ENCODE measurements at places on chromosomes 12 and 14.
A peak's percentile ranks its signal among the peaks of the same experiment; 100 is the strongest.

GRCh38 chr14:104554608-104555429 lies 24.7 kb upstream of the C14orf180 start:
- no peak for DNase-seq
- no peak overlapping the region for H3K4me3 ChIP-seq
- no peak overlapping the region for H3K27ac ChIP-seq

- peaks cover 26% of the 10 kb centered on the region for H3K4me1 ChIP-seq
- no peak for DNase-seq
- H3K36me3 ChIP-seq = no peaks in the 10 kb centered on the region
- H3K4me3 ChIP-seq = no peak overlapping the region
- H3K27ac ChIP-seq = no peak overlapping the region
These were observed 24.5 kb upstream of the TMCC3 start for GRCh38 chr12:94674835-94675234.

GRCh38 chr14:71905860-71906259 lies 26.4 kb upstream of the RGS6 start:
- H3K4me3 ChIP-seq = no peak overlapping the region
- DNase-seq = no peak
- H3K27ac ChIP-seq = no peak overlapping the region
- H3K36me3 ChIP-seq = no peaks in the 10 kb centered on the region
- H3K27me3 ChIP-seq = peaks cover 51% of the 10 kb centered on the region
- H3K4me1 ChIP-seq = no peaks in the 10 kb centered on the region

DNA sequence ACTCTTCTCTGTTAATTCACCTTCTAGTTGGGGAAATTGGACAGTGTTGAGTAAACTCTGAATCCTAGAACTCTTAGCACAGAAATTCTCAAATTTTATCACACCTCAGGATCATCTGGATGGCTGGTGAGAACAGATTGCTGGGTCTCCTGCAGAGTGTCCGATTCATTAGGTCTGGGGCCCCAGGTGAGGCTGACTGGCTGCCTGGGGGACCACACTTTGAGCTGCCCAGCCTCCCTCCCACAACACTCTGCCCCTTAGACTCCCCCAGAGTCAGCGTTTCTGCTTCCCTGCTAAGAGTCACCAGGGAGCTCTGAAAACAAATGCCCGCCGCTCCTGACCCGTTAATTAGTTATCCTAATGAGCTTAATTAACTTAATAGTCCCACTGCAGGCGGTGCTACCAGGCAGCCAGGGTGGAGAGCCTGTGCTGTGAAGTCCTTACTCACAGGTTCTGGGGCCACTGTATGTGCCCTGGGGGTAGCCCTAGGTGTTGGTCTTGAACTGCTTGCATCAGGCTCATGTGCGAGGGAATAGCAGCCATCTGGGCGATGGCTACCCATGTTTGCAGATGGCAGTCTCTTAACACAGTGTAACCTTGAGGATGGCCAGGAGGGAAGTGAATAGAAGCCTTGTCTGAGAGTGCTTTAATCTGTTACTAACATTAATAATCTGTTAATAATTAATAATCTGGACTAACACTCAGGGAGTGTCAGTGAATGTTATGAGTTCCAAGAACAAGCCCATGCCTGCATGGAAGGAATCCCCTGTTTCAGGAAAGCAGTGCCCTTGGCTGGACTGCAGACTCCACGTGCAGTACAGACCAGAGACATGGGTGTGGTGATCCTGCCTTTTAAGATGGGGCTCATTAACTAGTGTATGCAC lies 35.6 kb downstream of the AACS start:
- no peak overlapping the region for H3K27ac ChIP-seq
- DNase-seq = no peak
- peaks cover 7% of the 10 kb centered on the region for H3K4me1 ChIP-seq
- H3K4me3 ChIP-seq = no peak overlapping the region
- H3K36me3 ChIP-seq = peaks cover 10% of the 10 kb centered on the region

GRCh38 chr12:69834147-69834546 lies 9.1 kb downstream of the MYRFL start:
- H3K27ac ChIP-seq = no peak overlapping the region
- H3K27me3 ChIP-seq = peaks cover 14% of the 10 kb centered on the region
- no peaks in the 10 kb centered on the region for H3K4me1 ChIP-seq
- no peaks in the 10 kb centered on the region for H3K36me3 ChIP-seq

GRCh38 chr12:30823156-30823699 lies 68.5 kb upstream of the CAPRIN2 start:
- peaks cover 60% of the 10 kb centered on the region for H3K27me3 ChIP-seq
- H3K36me3 ChIP-seq = no peaks in the 10 kb centered on the region
- peaks cover 16% of the 10 kb centered on the region for H3K4me1 ChIP-seq
- peak overlapping the region; percentile 62 for H3K4me3 ChIP-seq

- H3K27ac ChIP-seq = no peak overlapping the region
- peaks cover 2% of the 10 kb centered on the region for H3K4me1 ChIP-seq
- DNase-seq = no peak
- peaks cover 36% of the 10 kb centered on the region for H3K27me3 ChIP-seq
- H3K36me3 ChIP-seq = no peaks in the 10 kb centered on the region
- no peak overlapping the region for H3K4me3 ChIP-seq
These were observed 16.1 kb upstream of the CCDC85C start for GRCh38 chr14:99619835-99620834.

DNA sequence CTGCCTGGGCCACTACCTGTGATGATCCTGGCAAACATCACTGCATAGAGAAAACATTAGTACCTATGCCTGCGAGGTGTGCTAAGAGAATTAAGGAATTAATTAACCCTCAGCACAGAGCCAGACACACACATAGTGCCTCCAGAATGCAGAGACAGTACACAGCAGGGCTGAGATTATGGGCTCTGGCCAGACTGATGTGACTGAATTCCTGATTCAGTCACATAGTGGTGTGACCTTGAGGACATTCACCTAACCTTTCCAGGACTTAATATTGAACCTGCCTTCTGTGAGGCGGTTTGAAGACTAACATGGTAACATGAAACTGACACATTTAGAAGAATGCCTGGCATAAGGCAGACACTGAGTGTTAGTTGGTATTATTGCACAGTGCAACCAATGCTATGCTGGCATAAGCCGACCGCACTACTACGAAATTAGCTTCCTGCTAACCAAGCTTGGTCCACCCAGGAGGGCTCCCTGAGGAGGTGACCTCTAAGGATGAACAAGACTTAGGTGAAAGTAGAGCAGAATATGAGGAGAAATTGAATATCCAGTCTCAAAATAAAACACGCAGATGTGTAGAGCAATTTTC lies 32.0 kb upstream of the SELPLG start:
- H3K4me3 ChIP-seq = no peak overlapping the region
- H3K36me3 ChIP-seq = no peaks in the 10 kb centered on the region
- H3K27ac ChIP-seq = no peak overlapping the region
- DNase-seq = no peak
- H3K27me3 ChIP-seq = no peaks in the 10 kb centered on the region
- H3K4me1 ChIP-seq = peaks cover 32% of the 10 kb centered on the region

GRCh38 chr12:52401926-52402325 lies 4.2 kb downstream of the KRT82 start:
- H3K4me3 ChIP-seq = no peak overlapping the region
- H3K27me3 ChIP-seq = no peaks in the 10 kb centered on the region
- no peaks in the 10 kb centered on the region for H3K36me3 ChIP-seq
- peaks cover 7% of the 10 kb centered on the region for H3K4me1 ChIP-seq

DNA sequence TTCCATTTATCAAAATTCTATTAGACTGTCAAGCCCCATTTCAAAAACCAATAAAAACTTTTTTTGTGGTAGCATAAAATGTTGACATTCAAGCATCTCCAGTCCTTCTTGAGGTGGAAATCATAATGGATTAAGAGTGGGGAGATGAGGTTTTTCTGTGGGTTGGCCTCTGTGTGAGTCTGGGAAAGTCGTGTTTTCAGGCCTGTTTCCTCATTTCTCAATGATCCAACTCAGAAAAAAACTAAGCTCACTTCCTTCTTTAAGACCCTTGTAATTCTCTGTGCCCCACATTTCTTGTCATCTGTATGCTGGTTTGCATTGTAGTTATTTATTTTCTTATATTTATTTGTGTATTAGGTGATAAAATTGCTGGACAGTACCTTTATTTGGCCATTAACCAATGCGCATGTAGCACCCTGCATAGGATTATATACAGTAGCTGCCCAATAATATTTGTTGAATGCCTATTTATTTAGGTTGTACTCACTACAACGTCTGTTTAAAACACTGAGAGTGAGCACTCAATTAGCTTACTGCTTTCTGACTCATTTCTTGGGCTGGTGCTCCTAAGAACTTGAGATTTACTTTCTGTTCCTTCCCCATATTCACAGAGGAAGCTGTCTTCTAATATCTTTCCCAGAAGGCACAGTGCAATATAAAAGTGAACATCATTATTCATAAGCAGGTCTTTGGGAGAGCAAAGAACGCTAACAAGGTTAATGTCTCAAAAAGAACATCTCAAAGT lies 121.9 kb downstream of the DNAI7 start:
- H3K36me3 ChIP-seq = peaks cover 40% of the 10 kb centered on the region
- H3K27ac ChIP-seq = no peak overlapping the region
- H3K27me3 ChIP-seq = no peaks in the 10 kb centered on the region
- H3K4me1 ChIP-seq = peaks cover 35% of the 10 kb centered on the region
- H3K4me3 ChIP-seq = no peak overlapping the region

- H3K27me3 ChIP-seq = peaks cover 28% of the 10 kb centered on the region
- no peak overlapping the region for H3K27ac ChIP-seq
- H3K4me3 ChIP-seq = no peak overlapping the region
- peaks cover 9% of the 10 kb centered on the region for H3K4me1 ChIP-seq
- peak; percentile 68 for DNase-seq
- no peaks in the 10 kb centered on the region for H3K36me3 ChIP-seq
These were observed 21.4 kb upstream of the TMEM106C start for GRCh38 chr12:47941871-47942613.

- no peak for DNase-seq
- H3K4me1 ChIP-seq = no peaks in the 10 kb centered on the region
- no peak overlapping the region for H3K27ac ChIP-seq
- no peaks in the 10 kb centered on the region for H3K27me3 ChIP-seq
These were observed 524.8 kb upstream of the STXBP6 start for GRCh38 chr14:25574628-25575325.

GRCh38 chr12:8831116-8831515 lies 8.7 kb downstream of the A2ML1 start:
- H3K36me3 ChIP-seq = no peaks in the 10 kb centered on the region
- H3K27me3 ChIP-seq = peaks cover 12% of the 10 kb centered on the region
- DNase-seq = no peak
- H3K27ac ChIP-seq = no peak overlapping the region

DNA sequence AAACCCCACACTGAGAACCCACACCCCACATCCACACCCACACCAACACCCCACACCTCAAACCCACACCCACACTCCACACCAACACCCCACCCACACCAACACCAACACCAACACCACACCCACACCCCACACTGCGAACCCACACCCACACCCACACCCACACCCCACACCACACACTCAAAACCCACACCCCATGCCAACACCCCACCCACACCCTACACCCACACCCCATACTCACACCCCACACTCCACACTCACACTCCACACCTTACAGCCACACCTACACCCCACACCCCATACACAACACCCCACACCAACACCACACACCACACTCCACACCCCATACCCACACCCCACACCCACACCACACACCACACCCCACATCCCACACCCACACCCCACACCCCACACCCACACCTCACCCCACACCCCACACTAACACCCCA lies 38.0 kb downstream of the TMEM120B start:
- H3K4me1 ChIP-seq = peaks cover 12% of the 10 kb centered on the region
- H3K27ac ChIP-seq = no peak overlapping the region
- no peaks in the 10 kb centered on the region for H3K27me3 ChIP-seq
- H3K4me3 ChIP-seq = no peak overlapping the region
- DNase-seq = no peak

Measured in activated naive CD8-positive, alpha-beta T cell treated with anti-CD3 and anti-CD28 coated beads, Interleukin-2, amount 50 U/mL, for 24 hours (primary cell).